ENCODE measurements at places on chromosomes 2 and 18. TPM values are rescaled to one million over a fixed set of nuclear protein-coding genes. Genes with fewer than 3 reads are reported as not detected.

DNAJC5G gene
- not detected for total RNA-seq

TEX261 gene
- 46.9 TPM for total RNA-seq

CACNB4 gene
- 0.11 TPM for total RNA-seq

BOLL gene
- not detected for total RNA-seq

TMEM17 gene
- 3.7 TPM for total RNA-seq

MLPH gene
- total RNA-seq, result 4.7 TPM

CCDC148 gene
- total RNA-seq, result 0.13 TPM

CPO gene
- total RNA-seq, result not detected

RGPD8 gene
- total RNA-seq, result 16.8 TPM

ANKRD62 gene
- not detected for total RNA-seq

NEU2 gene
- not detected for total RNA-seq

MAP3K19 gene
- not detected for total RNA-seq

EFHD1 gene
- not detected for total RNA-seq

RPE gene
- total RNA-seq, result 100.0 TPM

ABCB11 gene
- total RNA-seq, result not detected

SP5 gene
- total RNA-seq, result not detected

LIPG gene
- total RNA-seq, result 0.25 TPM

PRKAG3 gene
- total RNA-seq, result not detected

CCBE1 gene
- 11.4 TPM for total RNA-seq

CD8A gene
- total RNA-seq, result not detected

GCG gene
- not detected for total RNA-seq

RFTN2 gene
- 2.1 TPM for total RNA-seq

SLC5A7 gene
- not detected for total RNA-seq

SERPINB3 gene
- total RNA-seq, result not detected

PSMA8 gene
- not detected for total RNA-seq

NCK2 gene
- 13.9 TPM for total RNA-seq

AGAP1 gene
- 18.3 TPM for total RNA-seq

SH3RF3 gene
- total RNA-seq, result 5.2 TPM

REEP1 gene
- not detected for total RNA-seq

FSHR gene
- not detected for total RNA-seq

GRHL1 gene
- 0.38 TPM for total RNA-seq

KCNG2 gene
- not detected for total RNA-seq

NEB gene
- total RNA-seq, result 1.3 TPM

VIT gene
- not detected for total RNA-seq
